ENCODE measurements at places on chromosomes 6 and 20.

- no peak for DNase-seq
Observed at GRCh38 chr20:32493356-32493755, 91.8 kb downstream of the NOL4L start.

GRCh38 chr6:148472171-148473105 is 129.8 kb downstream of the SASH1 start:
- no peak for DNase-seq

DNA sequence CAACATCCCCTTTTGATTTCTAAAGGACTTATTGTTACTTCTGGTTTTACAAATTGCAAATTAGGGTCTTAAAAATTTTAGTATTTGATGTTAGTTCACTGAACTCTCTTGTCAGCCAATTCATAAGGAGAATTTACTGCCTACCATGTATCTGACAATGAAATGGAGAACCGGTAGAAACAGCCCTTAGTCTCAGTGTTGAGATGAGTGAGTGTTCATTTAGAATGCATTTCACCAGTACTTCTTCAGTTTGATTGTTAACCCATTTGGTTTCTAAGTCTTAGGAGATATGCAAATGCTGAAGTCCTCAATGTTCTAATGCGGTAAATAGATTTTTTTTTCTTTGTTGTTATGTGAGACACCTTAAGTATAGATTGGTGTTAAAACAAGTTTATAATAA is 616.3 kb upstream of the FLRT3 start:
- DNase-seq, result no peak

GRCh38 chr6:24329022-24329421 is 28.8 kb downstream of the DCDC2 start:
- no peak for DNase-seq

DNA sequence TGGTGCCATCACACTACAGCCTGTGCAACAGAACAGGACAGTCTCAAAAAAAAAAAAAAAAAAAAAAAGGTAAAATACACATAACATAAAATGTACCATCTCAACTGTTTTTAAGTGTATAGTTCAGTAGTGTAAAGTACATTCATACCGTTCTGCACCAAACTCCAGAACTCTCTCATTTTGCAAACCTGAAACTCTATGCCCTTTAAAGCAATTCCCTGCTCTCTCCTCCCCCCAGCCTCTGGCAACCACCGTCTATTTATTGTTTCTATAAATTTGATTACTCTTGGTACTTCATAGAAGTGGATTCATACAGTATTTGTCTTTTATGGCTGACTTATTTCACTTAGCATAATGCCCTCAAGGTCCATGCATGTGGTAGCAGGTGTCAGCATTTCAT is 12.9 kb downstream of the RIPOR2 start:
- no peak for DNase-seq

All from NCI-H524 (cell line).